ENCODE measurements at places on chromosomes 2 and 18.

- DNase-seq = no peak
Observed at GRCh38 chr2:152183401-152184073, 8.0 kb upstream of the STAM2 start.

DNA sequence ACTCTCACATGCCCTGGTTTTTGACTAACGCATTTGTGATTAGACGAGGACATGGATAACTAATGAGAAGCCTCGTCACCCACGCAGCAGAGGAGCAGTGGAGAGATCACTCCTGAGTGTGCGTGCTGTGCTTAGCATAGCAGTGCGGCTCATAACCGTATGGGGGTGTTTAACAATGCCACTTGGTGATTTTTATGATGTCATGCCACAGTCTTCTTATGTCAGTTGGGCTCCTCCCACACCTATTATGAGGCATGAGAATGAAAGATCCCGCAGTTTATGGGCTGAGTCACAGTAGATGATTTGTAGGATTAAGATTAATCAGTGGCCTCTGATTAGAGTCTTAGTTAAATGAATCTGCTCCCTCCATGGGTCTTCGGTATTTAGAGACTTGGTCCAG, 2.5 kb upstream of the SMIM21 start:
- no peak for DNase-seq

DNA sequence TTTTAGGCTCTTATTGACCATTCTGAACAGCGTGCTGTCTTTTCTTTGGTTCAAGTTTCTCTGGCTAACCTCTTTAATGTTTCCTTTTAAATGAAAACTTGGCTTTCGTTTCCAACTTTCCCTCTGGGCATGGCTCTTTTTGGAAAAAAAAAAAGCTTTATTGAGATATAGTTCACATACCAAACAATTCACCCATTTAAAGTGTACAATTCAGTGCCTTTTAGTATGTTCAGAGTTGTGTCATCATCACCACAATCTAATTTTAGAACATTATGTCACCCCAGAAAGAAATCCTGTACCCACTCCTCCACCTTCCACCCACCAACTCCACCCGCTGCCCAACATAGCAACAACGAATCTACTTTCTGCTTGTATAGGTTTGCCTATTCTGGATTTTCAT, 322.4 kb downstream of the ADCYAP1 start:
- no peak for DNase-seq

DNA sequence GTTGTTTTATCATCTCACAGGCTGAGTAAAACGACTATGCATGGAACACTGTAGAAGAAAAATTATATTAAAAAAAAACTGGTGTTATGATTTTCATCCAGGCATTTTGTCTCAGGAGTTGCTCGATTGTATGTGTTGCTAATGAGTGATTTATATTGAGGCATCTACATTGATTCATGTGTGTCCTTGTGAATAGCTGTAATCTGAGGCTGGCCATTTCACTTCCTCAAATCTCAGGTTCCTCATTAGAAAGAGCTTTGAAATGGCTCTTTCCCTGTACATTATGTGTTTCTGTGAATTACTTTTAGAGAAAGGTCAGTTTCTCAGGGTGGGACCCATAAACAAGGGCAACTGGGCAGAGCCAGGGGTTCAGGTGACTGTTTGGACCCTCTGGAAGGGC, 2.3 kb downstream of the IL18R1 start:
- no peak for DNase-seq

GRCh38 chr2:71995067-71995665, 152.5 kb downstream of the CYP26B1 start:
- no peak for DNase-seq

DNA sequence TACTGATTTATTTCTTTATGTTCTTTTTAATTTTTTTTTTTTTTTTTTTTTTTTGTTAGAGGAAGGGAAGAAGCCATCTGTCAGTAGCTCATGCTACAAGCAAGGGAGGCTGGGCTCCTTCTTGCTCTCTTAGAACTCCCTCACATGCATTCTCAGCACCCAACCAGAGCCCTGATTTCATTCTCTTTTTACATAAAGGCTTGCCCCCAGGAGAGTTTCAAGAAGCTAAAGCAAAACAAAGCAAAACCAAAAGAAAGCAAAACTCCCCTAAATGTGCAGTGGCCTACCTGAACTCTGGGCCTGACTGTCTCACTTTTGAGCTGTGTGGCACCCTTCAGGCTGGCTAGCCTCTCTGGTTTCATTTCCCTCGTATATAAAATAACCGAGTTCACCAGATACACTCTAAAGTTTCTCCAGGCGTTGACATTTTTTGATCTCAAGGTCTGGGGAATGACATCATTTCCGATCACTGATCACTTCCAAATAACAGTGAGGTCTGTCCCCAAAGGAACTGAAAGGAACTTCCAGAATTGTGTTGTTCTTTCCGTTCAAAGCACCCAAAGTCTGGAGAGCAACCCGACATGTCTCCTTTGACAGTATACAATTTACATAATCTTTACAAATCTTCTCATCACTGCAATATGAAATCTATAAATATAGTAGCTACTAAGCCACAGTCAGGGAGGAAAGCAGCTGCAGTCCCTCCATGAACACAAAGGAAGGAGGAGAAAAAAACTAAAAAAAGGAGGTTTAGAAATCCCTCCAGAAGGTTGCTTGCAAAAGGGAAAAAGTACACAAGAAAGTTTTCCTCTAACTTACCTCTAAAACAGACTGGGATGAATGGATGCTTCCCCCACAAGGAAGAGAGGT, 145.6 kb upstream of the NCK2 start:
- no peak for DNase-seq

- DNase-seq = no peak
Observed at GRCh38 chr2:197286805-197287595, 23.6 kb downstream of the ANKRD44 start.

DNA sequence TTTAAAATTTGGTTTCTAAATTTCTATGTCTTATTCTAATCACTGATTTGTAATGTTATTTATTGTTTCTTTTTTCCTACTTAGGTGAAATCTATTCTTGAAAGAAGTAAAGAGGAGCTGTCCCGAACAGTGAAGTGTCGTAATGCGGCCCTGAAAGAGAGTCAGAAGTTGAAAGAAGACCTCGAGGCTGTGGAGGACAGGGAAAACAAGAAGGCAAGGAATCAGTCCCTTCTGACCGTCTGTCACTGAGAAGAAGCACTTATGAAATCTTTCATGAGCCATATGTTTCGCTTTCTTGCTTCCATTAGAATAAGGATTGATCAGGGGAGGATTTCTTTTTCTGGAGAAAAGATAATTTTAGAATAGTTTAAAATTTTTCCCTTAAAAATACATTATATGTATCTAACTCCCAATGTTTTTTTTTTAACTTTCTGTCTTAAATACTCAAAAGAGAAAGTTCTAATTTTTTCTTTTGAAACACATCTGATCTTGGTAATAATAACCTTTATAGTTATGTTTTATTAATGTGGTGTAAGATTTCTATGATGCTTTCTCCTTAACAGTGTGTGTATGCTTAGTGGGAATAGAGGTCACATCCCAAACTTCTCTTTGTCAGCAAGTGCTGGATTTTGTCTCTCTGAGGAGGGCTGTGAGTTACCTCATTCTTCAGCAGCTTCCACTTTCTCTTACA, 79.0 kb downstream of the CCDC150 start:
- no peak for DNase-seq

- DNase-seq = no peak
Observed at GRCh38 chr2:180892091-180892490, 88.3 kb upstream of the UBE2E3 start.

DNA sequence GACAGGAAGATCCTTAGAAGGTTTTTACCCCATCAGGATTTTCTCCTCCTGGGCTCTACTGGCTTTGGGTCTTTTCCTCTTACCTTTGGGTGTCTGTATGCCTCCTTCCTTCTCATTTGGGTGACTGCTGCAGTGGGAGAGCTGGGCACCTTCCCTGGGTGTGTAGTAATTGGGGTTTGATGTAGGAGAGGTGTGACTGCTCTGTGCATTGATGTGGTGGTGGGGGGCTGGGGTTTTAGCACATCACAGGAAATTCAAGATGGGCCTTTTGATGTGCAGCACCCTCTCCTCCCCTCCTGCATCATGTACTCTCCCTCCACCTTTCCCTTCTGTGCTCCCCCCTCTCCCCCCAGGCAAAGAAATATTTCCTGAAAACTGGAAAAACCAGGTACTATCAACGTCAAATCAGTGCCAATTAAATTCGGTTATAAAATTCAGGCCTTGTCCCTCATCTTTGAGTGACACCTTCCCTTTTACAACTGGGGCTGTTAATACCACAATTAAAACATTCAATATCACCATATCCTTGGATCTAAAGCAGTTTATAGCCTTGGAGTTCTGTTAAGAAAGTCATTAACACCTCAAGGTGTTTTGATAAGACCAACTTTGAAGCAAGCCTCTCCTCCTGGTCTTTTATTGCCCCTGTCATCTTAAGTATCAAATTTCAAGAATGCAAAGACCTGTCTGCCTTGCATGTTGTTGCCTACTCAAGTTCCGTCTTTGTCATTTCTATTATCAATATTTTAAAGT, 23.3 kb downstream of the EDAR start:
- no peak for DNase-seq

DNA sequence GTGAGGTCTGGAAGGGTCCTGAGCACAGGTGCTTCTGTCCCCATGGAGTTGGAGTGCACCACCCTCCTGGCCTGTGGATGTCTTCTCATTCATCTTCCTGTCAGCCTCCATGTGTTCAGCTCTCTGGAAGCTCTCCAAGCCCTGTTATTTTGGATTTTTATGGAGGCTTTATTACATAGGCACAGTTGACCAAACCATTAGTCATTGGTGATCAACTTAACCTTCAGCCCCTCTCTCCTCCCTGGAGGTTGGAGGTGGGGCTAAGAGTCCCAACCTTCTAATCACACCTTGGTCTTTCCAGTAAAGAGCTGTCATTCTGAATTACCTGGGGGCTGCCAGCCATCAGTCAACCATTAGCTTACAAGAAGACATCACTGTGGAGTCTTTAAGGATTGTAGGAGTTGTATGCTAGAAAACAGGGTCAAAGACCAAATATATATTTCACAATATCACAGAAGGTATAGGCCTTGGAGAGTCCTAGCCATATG, 7.5 kb upstream of the MCFD2 start:
- DNase-seq = no peak

DNA sequence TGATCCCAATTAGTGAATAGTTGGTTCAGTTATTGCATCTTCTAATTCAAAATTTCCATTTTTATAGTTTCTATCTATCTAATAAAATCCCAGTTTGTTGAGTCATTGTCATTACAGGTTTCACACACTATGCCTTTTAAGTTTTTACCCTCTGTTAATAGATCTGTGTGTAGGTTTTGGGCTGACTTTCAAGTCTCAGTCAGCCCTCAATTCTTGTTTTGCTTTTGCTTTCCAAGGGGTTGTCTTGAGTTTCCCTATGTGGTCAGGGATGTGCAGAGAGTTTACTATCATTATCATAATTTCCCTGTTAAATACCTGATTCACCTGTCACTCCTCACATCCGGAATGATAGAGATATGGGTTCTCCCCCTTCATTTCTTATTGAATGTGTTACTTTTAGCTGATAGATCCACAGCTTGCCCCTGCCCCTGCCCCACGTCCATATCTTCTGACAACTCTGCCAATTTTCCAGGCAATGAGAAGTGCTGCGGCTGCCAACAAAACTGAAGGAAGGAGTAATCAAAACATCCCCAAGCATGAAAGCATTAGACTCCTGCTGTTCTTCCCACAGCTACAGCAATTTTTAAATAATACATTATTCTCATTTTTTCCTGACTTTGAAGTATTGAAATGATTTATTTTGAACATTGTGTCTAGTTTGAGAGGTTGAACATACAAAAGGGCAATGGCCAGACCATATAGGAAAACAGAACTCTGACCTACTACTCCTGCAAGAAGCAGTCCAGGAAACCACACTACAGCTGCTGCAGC, 1064.8 kb downstream of the SUCLG1 start:
- DNase-seq = no peak

DNA sequence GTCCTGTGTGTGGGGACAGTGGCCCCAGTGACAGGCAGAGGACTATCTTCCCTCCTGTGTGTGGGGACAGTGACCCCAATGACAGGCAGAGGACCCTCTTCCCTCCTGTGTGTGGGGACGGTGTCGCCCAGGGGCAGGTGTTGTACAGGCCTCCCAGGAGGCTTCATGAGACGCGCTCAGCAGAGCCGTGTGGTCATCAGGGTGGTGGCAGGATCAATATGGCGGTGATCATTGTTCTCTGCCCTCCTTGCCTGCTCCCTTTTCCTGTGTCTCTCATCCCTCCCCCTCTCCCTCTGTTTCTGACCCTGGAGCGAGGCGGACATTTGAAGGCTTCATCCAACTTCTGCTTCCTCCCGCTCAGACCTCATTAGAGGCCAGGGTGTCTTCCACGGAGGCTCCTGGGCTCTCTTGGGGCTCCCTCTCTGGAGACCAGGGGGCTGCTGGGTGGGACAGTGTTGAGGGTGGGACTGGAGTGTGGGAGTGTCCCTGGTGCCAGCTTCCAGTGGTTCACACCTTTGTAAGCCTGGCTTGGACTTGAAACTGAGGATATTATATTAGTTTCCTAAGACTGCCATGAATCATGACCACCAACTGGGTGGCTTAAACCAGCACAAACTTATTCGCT, 59.5 kb downstream of the ACKR3 start:
- no peak for DNase-seq

- DNase-seq = no peak
Observed at GRCh38 chr2:29518646-29519337, 402.6 kb downstream of the ALK start.

GRCh38 chr2:1736997-1737480, 7.3 kb downstream of the PXDN start:
- DNase-seq = no peak

- no peak for DNase-seq
Observed at GRCh38 chr2:133247631-133248030, 320.6 kb downstream of the NCKAP5 start.

GRCh38 chr2:215787025-215787424, 226.3 kb downstream of the MREG start:
- no peak for DNase-seq

- DNase-seq = no peak
Observed at GRCh38 chr2:85133751-85134254, 611 bp downstream of the TCF7L1 start.

GRCh38 chr2:41084321-41084720, 632.4 kb upstream of the SLC8A1 start:
- no peak for DNase-seq

DNA sequence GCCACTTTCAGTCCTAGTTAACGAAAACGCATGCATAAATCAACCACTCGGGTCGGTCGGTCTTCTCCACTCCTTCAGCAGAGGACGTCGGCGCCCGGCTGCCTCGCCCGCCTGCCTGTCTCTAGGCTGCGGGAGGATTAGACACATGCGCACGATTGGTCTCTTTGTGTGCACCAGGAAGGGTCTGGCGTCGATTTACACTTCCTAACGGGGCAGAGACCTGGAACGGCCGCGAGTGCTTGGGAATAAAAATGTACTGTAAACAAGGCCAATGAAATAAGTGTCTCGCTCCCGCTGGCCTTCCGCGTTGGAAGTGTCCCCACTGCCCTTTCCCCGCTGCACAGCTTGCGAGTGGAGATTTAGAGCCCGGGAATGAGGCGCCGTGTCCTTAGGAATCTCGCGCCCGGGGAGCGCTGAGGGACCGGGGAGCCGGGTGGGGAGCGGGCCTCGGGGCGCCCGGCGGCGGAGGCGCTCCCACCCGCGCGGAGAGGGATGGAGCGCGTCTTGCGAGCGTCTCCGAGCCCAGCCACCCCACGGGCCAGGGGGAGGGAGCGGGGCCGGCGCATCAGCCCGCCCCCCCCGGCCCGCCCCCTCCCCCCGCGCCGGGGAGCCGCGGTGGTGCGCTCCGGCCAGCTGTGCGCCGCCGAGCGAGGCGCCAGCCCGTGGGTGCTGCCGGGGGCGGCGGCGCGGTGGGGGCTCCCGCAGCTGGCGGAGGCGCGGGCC, at the start of gene DOK6:
Gene DOK6, plus strand, starts transcription at position 636 of the 723 bp plus-strand sequence.
- DNase-seq = no peak

GRCh38 chr2:138298120-138298814, 203.3 kb upstream of the SPOPL start:
- DNase-seq = no peak

Data from cortex of kidney (tissue), 1 donor.